Activated CD4-positive, alpha-beta T cell treated with anti-CD3 and anti-CD28 coated beads, Interleukin-2, amount 50 U/mL, for 1 hour (primary cell): ENCODE measurements at places on chromosomes 7 and 10.
A peak's percentile ranks its signal among the peaks of the same experiment; 100 is the strongest.

- no peak for DNase-seq
Measured at GRCh38 chr10:60816628-60817397, 38.5 kb downstream of the CDK1 start.

GRCh38 chr10:81019029-81019890 is 481.6 kb downstream of the SH2D4B start:
- DNase-seq: no peak

DNA sequence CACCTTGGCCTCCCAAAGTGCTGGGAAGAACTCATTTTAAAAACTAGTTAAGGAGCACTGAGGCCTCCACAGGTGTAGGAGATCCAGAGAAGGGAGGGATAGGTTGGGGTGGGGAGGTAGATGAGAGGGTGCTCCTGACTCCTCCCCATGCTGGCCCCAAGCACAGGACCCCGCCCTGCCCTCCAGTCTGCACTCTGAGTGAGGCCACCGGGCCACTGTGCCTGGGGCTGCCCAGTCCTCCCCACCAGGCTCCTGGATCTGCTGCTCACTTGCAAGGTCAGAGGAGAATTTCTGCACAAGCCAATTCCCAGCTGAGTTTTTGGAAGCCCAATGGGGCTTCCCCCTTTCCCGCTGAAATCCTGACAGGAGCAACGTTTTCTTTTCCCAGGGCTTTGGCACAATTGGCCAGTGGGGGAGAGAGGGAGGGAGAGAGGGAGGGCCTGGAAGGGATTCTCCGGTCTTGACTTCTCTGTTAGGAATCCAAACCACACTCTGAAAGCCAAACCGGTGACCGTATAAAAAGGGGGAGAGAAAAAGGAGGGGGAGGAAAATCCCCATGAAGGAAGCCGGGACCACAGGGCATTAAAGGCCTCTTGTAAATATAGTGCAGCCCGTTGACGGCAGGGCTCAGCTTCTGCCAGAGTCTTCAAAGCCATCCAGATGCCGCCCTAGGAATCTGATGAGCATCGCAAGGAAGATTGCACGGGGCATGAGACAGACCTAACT is 116.2 kb downstream of the SH3PXD2A start:
- no peak for DNase-seq

- DNase-seq: no peak
Measured at GRCh38 chr7:88669913-88670312, 89.6 kb upstream of the ZNF804B start.

- DNase-seq: no peak
Measured at GRCh38 chr7:69429911-69430383, 168.3 kb upstream of the AUTS2 start.

- DNase-seq: no peak
Measured at GRCh38 chr10:131806646-131807317, 94.0 kb upstream of the PPP2R2D start.

DNA sequence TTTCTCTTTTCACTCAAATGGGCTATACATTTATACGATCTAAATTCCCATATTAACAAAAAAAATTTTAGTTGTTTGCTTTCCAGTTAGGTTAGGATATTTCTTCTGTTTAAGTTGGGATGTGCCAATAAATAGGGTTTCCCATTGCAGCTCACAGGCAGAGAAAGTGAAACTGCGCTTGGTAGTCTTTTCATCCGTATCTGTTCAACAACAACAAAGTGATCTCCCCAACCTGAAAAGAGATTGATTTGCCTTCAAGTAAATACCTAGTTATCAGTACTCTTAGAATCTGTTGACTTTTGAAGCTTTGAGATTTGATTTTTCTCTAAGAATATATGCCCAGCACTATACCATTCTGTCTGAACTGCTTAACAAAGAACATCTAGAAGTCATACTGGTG is 143.4 kb downstream of the DYNC1I1 start:
- no peak for DNase-seq

- no peak for DNase-seq
Measured at GRCh38 chr7:105567024-105567423, 14.3 kb downstream of the EFCAB10 start.

- DNase-seq: peak; percentile 73
Measured at GRCh38 chr10:70477661-70478162, 855 bp upstream of the PALD1 start.

DNA sequence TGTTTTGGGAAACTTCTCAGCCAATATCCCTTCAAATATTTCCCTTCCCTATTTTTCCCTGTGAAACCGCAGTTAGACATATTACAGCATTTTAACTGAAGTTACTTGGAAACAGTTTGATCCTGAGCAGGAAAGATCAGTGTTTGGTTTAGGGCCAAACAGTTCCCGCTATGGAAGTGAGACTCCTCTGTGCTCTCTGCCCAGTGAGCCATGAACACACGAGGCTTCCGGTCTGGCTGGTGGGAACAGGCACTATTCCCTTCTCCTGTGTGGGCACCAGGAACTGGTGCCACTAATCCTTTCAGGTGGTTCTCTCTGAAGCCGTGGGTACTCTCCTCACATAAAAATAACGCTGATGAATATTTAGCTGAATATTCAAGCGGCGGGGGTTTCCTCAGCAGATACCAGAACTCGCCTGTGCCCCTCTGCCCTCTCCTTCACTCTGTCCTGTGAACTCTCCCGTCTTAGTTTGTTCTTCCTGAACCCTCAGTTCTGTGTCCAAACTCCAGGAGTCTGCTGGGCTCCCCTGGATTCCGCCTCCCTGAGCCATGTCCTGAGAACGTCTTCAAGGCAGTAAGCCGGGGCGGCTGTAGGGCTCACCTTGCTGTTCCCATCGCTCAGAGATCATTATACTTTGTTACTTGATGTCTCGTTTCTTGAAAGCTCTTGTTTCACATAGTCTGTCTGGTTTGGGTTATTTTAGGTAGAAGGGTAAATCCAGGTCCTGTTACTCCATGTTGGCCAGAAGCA is 25.7 kb downstream of the FOXL3 start:
- no peak for DNase-seq

GRCh38 chr7:20085086-20085485 is 132.1 kb downstream of the MACC1 start:
- DNase-seq: no peak

- no peak for DNase-seq
Measured at GRCh38 chr7:120442838-120443237, 169.9 kb downstream of the KCND2 start.

DNA sequence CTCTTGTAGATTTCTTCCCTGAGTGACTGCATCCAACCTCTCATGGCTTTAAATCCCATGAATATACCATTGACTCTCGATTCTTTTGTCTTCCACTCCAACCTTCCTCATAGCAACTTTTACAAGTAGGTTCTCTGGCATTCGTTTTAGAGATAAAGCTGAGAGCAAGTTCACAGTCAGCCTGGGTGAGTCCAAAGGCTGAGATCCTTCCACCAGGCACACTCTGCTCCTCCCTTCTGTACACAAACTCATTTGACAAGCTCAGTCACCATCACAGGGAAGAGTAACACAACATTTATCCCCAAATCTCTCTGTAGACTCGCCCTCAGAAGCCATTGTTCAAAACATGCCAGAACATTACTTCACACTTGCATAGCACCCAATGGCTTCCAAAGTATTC is 10.9 kb downstream of the CTTNBP2 start:
- DNase-seq: no peak

- DNase-seq: no peak
Measured at GRCh38 chr10:110083884-110084283, 76.1 kb downstream of the ADD3 start.

- DNase-seq: no peak
Measured at GRCh38 chr7:68720697-68721096, 877.6 kb upstream of the AUTS2 start.

- no peak for DNase-seq
Measured at GRCh38 chr10:91593366-91593765, 39.5 kb downstream of the PPP1R3C start.

DNA sequence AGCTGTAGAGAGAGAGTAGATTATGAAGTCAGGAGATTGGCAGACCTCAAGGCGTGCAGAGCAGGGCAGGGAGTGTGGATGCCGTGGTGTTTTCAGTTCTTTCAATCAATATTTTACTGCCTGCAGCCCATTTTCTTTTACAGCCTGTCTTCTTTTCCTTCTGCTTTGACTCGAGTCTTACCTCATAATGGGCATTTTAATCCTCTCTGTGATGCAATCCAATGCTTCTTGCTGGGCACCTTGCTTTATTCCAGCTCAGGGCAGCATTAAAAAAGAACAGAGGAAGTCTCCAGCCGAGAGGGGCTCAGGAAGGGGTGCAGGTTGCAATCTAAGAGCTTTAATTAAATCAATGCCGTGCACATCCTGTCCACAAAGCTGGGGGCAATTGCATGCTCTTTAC is 839.0 kb downstream of the LRMDA start:
- DNase-seq: no peak

GRCh38 chr7:121307021-121307574 is 21.7 kb upstream of the WNT16 start:
- no peak for DNase-seq

GRCh38 chr7:28528899-28529298 is 116.6 kb downstream of the CREB5 start:
- no peak for DNase-seq

DNA sequence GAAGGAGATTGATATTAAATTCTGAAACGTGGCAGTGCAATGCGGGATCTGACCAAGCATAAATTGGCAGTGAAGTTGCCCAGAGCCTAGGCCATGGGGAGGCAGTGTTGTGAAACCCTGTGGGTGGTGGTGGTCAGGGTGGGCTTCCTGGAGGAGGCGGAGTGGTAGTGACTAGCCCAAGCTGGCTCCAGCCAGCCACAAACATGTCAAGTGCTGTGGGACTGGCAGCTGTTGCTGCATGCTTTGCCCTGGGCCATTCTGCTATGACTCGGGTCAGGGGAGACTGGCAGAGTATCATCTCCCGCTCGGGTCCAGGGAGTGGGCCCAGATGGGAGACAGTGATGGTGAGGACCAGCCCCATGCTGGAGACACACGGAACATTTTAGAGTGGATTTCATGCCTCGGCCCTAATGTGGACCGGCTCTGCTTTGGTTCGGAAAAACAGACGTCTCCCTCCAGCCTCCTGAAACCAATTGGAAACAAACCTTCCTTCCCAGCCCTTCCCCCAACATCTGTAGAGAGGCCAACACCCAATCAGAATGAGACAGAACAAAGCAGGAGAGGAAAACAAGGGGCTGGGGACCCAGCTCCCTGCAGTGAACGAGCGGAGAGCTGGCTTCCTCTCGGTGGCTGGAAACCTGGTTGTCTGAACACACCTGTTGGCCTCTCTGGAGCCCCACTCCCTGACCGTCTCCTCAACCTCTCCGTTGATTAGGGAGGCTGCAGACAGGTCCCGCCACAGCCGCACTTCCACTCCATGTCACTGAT is 58.2 kb downstream of the TMEM270 start:
- DNase-seq: no peak

- no peak for DNase-seq
Measured at GRCh38 chr10:11913079-11913641, 90.0 kb downstream of the PROSER2 start.
